ENCODE measurements at places on chromosomes 12 and 14.

- DNase-seq: no peak
Measured at GRCh38 chr14:61756135-61756534, 6.1 kb upstream of the SNAPC1 start.

- peak; percentile 14 for DNase-seq
Measured at GRCh38 chr14:89221109-89221810, 195.8 kb downstream of the FOXN3 start.

DNA sequence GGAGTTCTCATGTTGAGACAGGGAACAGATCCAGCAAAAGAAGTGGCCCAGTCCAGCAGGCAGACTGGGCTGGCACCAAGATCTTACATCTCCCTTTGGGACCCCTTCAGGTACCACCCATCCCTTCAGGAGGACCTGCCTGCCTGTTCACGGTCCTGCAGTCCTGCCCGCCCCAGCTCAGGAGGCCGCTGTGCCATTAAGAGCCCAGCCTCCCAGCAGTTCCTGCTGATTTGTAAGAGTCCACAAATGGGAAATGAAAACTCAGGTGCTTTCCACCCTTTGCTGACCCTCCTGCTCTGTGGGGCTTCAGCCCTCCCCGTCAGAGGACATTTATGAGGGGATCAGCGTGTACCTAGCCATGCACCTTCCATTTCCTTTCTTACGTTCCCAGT is 39.5 kb downstream of the C14orf132 start:
- no peak for DNase-seq

GRCh38 chr12:54287261-54288157 is 7.0 kb downstream of the HNRNPA1 start:
- DNase-seq: no peak

DNA sequence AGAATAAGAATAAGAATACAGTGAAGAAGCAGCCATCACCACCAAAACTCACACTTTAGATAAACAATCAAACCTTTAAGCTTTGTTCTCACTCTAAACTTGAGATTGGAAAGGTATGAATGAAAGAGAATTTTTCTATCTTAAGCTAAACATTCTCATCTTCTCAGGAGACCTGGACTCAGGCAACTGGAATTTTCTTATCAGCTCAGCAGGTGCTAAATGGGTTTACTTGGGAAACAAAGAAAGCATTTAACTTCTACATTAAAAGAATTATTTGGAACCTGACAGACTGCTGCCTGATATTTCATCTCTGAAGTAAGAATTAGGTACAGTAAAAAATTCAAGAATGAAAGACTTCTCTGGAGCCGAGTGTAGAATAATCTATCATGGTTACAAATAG is 20.7 kb upstream of the KERA start:
- DNase-seq: no peak

DNA sequence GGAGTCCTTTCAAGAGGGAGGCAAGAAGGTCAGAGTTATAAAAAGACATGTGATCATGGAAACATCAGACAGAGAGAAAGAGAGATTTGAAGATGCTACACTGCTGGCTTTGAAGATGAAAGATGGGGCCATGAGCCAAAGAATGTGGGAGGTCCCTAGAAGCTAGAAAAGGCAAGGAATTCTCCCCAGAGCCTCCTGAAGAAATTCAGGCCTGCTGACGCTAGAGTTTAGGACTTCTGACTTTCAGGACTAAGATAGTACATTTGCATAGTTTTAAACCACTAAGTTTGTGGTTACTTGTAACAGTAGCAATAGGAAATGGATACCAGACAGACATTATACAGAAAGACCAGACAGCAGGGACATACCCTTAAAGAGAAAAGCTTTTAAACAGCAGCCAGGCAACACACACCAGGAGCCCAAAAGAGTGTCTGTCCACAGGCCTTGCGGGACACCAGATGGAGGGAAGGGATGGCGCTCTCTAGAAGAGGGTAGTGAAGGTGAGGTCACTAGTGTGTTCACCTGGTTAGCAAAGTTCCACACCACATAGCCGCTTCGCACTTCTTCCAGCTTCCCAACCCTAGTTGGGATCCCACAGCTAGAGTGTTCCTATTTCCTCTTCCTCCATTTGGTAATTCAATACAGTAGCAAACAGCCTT is 29.7 kb upstream of the CEBPE start:
- no peak for DNase-seq

- DNase-seq: no peak
Measured at GRCh38 chr12:21276826-21277225, 57.9 kb downstream of the SLCO1A2 start.
